ENCODE measurements at places on chromosomes 1 and 21.

DNA sequence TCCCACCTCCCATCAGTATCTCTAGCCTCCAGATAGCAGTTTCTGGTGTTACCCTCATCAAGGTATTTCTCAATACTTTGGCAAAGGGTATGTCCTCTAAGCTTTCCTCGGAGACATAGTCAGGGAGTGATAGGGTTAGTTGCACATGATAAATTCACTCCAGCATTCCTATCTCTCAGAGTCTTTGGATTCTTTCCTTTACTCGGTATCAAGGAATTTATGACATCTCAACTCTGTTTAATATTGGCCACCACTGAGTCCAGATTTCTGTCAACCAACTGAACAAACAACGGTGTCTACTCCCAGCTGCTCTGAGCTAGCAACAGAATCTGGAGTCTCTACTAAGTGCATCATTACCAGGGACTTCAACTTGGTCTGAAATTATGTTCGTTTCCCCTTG lies 233.4 kb downstream of the TM2D1 start:
- DNase-seq: no peak

DNA sequence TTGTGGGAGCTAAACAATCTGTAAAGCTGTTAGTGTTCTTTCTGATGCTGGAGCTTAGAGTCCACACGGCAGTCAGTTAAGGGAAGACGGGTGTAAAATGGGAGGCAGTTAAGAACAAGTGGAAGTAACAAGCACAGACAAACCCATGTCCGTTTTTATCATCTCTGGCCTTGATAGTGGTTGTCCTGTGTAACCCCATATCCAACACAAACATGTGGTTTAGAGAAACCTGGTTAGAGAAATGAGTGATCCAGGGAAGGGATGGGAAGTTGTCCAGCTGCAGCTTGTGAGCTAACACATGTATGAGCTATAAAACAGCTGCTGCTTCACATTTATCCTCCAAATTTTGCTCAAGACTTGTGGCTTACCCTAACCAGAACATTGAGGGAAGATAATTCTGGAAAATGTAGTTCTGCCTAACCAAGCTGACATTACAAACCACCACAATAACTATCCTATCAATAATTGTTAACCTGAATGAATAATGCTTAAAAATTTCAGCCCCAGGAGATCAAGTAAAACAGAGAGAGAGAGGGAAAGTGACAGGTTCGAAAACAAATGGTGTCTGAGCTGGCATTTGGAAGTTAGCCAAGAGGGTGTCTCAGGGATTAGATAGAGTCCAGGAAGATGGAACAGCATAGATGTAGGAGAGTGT lies 10.6 kb upstream of the C1orf162 start:
- DNase-seq: no peak

DNA sequence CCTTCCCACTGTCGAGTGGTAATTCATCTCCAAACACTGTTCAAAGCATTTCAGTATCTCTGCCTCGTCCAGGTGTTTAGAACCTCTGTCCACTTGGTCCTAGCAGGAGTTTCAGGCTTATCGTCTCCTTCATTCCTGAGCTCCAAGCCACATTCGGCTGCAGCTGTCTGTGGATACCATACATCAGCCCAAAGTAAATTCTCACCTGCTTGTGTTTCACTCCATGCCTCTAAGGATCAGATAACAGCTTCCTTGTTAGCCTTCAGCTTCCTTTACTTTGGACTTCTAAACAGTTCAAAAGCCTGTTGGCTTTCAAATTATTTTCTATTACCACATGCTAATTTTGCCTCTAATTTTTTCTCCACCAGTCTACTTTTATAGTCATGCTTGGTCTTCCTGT lies 219.0 kb upstream of the L1TD1 start:
- DNase-seq: no peak

DNA sequence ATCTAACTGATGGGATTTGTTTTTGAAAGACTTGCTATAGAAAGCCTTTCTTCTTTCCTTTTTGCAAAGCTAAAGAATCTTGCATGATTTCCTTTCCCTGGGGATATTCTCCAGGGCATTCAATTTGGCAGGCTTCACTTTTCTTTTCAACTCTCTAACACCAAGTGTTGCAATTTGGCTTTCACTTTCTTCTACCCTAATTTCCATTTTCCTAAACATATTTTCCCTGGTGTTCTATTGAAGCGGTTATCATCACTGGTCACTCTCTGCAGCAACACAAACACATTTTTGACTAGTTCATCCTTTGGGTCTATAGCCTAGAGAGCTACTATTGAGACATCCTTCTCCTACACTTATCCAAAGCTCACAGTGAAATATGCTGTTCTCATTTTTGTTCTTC lies 424.5 kb downstream of the NEGR1 start:
- DNase-seq: no peak

GRCh38 chr1:67710417-67710816 lies 25.4 kb downstream of the GADD45A start:
- no peak for DNase-seq

Measured in GOT3 (cell line).